ENCODE measurements at places on chromosomes 3 and 15.

GRCh38 chr3:105427332-105427731 is 60.6 kb downstream of the ALCAM start:
- no peak for DNase-seq

DNA sequence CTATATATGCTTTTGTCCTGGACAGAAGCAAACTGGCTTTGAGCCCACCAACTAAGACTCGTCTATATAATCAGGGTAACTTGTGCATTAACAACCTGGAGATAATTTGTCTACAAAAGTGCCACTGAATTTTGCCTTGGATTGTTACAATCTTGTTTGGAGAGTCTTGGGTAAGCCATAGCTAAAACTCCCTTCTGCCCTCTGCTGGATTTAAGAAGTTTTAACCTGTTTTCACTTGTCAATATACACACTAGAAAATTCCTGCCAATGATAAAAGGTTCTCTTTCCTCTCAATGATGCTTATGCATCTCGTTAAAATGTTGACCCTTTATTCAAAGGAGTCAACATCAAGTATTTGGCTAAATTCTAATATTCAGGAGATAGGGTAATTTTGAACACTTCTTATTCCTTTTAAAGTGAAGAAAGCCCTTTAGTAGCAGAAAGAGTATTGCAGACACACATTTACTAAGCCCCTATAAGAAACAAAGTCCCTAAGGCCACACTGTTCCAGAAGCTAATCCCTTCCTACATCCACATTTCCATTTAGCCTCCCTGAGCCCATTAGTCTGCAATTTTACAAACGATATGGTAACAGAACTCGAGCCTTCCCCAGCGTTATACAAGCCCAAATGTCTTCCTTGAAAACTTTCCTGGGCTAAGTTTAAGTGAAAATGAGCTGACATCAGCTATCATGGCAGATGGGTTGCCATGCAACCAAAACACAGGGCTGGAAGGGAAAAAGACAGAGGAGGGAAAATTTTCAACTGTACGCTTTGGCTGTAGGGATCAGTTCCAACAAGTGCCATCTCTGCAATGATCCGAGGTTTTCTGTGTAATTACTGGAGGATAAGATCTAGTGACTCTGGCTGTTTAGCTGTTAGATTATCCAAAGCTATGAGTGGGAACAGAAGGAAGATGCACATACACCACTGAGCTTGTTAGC is 75.9 kb upstream of the FGF12 start:
- no peak for DNase-seq

DNA sequence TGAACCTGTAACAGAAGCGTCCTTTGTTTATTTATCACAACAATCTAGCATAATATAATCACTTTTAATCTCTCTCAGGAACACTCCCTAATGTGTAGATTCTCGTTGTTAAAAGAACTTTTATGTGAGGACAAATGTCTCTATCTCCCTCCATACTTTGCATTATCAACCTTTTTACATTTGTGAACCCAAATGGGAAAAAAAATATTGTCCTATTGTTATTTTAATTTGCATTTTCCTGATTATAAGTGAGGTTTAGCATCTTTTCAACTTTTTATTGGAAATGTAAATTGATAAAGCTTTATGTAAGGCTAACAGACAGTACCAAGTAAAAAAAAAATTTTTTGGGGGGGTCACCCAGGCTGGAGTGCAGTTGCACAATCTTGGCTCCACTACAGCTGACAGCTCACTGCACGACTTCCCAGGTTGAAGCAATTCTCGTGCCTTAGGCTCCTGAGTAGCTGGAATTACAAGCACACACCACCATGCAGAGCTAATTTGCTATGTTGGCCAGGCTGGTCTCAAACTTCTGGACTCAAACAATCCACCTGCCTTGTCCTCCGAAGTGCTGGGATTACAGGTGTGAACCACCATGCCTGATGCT is 33.0 kb upstream of the DENND4A start:
- peak; percentile 44 for DNase-seq

DNA sequence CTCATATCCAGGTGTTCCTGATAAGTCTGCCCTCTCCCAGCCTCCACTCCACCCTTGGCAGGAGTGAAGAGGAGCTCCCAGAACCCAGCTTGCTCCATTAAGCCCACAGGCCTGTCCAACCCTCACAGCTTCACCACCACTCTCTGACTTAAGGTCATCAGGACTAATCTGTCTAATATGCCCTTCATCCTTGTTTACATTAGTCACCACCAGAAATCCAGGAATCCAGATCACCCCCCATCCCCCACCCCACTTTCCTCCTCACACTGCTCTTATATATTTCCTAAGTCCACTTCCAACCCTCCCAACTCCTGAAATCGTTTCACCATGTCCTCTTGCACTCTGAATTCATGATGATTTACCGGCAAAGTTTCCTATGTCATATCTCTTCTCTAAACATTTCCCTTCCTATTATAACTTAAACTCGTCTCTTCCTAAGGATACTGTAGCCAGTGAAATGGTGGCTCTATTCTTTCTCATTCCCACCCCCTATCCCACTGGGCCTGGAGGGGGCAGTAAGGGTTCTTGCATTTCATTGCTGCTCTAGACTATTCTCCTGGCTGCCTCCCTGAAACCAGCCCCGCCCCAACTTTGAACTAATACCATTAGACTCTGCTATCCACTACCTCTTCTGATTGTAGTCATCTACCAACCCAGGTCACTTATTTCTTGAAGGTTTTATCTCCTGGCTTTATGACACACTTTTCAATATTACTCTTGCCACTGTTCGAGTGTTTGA is 43.4 kb downstream of the PPP2R3A start:
- no peak for DNase-seq

DNA sequence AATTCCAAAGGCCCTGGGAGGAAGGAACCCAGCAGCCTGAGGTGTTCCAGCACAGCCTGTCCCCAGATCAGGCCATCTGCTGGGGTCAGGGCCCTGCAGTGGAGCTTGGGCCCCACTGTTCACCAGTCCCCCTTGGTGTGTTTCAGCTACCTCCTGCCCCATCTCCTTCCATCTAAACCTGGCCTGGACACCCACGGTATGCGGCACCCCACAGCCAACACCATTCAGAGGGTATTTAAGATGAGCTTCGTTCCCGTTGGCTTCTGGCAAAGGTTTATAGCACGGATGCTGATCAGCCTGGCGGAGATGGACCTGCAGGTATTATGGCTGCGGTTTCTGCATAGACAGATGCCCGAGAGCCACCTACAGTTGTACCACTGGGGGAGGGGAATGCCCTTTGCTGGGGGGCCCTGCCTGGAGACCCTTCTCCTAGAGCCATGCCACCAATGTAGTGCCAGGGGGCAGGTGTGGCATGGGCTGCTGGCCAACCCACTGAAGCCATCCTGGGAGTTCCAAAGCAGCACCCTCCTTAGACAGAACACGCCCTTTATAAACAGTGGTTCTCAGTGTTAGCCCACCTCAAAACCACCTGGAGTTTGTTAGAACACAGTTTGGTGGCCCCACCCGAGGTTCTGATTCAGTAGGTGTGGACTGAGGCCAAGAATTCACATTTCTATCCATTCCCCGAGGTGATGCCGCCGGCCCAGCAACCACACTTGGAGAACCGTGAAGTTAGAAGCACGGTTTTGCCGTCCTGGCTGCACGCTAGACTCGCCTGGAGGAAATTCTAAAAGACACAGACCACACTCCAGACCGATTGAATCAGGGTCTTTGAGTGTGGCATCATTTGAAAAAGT is 126.9 kb downstream of the LRRK1 start:
- DNase-seq, result no peak

DNA sequence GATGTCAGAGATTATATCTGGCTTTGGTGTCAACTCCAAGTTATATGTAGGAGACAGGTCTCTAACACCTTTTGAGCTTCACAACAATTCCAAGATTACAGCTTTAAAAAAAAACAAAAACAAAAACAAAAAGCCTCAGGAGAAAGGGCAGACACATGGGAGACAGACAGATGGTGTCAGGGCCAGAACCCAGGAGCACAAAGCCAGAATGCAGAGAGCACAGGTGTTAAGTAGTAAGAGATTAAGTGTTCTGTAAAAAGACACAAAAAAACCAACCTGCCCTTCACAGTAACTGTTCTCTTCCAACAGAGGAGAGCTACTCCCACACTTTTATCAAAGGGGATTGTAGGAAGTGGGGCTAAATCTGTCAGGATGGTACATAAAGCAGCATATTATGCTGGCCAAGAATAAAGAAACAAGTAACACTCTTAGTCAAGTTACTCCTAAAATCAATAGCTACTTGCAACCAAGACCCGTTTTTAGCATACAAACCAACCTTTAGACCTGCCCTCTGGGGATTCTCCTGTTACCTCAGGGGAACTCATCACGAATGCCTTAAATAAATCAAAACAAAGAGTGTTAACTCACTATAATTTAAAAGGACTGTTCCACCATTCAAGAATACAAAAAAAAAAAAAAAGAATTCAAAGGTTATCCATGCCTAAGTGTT is 5.9 kb downstream of the CPEB1 start:
- no peak for DNase-seq
